ENCODE measurements at places on chromosomes 16 and 17.

DNA sequence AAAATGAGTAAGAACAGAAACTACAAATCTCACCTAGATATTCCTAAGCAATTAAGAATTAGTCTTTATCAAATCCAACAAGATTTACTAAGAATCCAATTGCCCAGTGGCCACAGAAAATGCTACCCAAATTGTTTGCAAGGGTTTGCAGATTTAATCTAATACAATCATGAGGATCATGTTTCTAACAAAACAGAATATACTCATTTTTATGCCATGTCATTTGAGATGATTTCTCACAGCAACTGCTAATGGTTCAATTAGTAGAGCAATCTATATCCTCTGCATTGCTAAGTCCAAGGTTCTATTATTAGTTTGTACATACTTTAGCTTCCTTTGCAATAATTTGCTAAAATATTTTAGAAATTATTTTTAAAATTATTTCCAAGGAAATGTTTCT, 41.2 kb downstream of the HELZ start:
- DNase-seq, result no peak

DNA sequence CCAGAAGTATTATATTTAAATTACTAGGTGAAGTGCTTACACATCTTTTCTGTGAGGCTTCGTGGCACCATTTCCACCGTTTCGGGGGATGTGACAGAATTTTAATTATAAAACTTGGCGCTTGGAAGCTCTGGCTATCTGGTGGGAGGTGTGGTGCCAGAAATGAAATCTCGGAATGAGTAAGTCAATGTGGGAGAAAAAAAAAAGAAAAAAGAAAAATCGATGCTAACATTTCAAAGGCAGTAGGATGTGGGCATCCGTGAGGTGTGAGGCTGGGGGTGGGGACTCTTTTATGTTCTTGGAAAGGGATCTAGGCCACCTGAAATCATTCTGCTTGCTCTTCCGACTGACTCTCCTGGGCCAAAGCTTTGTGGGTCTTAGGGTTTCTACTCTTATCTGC, 21.9 kb downstream of the CPPED1 start:
- DNase-seq, result no peak

GRCh38 chr17:2017274-2017941, 7.7 kb downstream of the RTN4RL1 start:
- no peak for DNase-seq

GRCh38 chr17:40348562-40349476, 15.7 kb downstream of the GJD3 start:
- DNase-seq, result no peak

GRCh38 chr16:30377812-30378235, 3.2 kb downstream of the MYL11 start:
- DNase-seq, result peak; percentile 73

GRCh38 chr16:1818873-1819525, 7.6 kb downstream of the HAGH start:
- DNase-seq, result no peak

- no peak for DNase-seq
Observed at GRCh38 chr17:6657633-6658287, 6.2 kb downstream of the C17orf100 start.

DNA sequence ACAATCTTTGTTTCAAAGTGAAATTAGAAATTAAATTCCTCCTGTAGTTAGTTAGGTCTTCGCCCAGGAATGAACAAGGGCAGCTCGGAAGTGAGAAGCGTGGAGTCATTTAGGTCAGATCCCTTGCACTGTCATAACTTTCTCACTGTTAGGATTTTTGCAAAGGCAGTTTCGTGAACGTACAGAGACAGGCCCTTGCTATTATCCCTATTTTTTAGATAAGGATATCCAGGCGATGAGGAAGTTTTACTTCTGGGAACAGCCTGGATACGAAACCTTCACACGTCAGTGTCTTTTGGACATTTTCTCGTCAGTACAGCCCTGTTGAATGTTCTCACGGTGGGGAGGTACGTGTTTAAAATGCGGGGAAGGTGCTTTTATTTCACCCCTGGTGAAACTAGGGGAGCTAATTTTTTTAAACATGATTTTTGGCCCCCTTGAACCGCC, 318 bp upstream of the RBL2 start:
- no peak for DNase-seq

DNA sequence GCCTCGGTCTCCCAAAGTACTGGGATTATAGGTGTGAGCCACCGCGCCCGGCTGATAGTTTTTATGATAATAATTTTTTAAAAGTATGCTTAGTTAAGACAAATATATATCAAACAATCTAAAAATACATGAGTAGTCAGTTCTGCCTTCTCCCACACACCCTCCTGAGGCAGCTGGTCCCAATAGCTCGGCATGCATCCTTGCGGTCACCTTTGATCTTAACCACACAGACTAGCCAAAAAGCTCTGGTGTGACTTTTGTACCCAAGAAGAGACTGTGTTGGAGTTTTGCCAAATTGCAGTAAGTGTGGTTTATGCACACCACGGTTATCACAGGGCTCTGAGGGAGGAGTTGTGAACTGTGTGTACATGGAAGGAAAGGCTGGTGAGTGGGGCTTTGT, 25.6 kb downstream of the ATP6V0A1 start:
- no peak for DNase-seq

DNA sequence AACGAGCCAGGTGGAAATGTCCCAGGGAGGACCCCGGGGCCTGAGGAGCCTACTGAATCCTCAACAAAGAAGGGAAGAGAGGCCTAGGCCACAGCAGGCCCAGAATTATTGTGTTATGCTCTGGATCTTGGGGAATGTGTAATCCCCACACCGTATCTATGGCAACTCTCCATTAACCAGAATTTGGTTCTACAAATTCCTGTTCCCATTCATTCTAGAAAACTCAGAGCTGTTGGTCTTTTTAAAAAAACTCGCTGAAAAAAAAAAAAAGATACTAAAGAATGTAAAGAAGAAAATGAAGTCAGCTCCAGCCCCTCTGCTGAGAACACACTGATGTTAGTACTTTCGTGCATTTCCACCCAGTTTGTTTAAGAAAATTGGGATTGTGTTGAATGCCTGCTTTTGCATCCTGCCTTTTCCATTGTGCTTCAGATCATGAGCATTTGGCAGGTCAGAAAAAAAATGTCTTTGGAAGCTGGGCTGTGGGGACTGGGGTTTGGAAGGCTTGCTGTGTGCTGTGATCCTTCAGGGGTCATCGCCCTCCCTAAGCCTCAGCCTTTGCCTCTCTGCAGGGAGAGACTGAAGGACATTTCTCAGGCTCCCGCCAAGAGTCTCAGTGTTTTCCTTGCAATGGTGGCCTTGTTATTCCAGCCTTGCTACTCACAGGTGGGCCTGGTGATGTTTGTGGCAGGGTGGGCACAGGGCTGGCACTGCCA, 69.5 kb downstream of the SREBF1 start:
- no peak for DNase-seq
